ENCODE measurements at places on chromosomes 13 and 19.
A peak's percentile ranks its signal among the peaks of the same experiment; 100 is the strongest.

GRCh38 chr13:111415246-111415645 is 94.8 kb downstream of the TEX29 start:
- DNase-seq = no peak

GRCh38 chr13:91660076-91660415 is 261.6 kb downstream of the GPC5 start:
- no peak for DNase-seq

GRCh38 chr19:7292950-7293761 is 1.1 kb downstream of the INSR start:
- no peak for DNase-seq

- peak; percentile 74 for DNase-seq
These were observed 128.4 kb downstream of the DPF1 start for GRCh38 chr19:38095411-38096308.

- no peak for DNase-seq
These were observed 524.7 kb downstream of the GPC5 start for GRCh38 chr13:91922969-91923592.

GRCh38 chr13:31031482-31031881 is 99.0 kb downstream of the TEX26 start:
- no peak for DNase-seq

DNA sequence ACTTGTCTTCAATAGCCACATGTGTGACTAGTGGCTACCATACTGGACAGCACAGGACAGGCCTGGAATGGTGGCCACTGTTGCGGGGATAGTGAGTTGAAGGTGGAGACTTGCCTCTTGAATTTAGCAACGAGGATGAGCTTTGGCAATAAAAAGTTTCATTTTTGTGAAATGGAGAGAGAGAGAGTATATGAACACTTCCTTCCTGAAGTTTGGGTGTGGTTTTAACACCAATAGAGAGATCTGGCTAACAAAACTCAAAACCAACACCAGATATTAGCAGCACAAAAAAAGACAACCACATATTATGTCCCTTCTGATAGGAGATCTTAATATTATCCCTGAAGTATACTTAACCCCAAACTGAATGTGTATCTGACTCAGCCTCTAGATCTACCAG is 6.3 kb upstream of the LRFN3 start:
- DNase-seq = no peak

- no peak for DNase-seq
These were observed 1416.5 kb upstream of the SPRY2 start for GRCh38 chr13:81757348-81757970.

DNA sequence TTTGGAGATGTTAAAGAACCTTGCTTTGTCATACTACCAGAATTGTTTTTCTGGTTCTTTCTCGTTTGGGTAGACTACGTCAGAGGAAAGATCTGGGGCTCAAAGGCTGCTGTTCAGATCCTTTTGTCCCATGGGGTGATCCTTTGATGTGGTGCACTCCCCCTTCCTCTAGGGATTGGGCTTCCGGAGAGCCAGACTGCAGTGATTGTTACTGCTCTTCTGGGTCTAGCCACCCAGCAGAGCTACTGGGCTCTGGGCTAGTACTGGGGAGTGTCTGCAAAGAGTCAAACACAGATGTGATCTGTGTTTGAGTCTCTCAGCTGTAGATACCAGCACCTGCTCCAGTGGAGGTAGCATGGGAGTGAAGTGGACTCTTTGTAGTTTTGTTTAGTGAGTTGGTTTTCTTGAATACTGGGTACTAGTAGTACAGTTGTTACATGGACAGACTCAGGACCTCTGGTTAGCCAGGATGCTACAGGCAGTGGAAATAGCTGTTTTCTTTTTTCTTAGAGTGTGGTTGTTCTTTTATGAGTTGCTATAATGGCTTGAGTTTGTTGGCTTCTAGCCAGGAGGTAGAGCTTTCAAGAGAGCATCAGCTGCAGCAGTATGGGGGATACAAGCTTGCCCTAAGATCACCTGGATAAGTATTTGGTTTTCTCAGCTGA is 34.4 kb downstream of the DNAJC15 start:
- peak; percentile 58 for DNase-seq

- no peak for DNase-seq
These were observed 128.8 kb downstream of the SIPA1L3 start for GRCh38 chr19:38035515-38036495.

- no peak for DNase-seq
These were observed 5.7 kb upstream of the SIX5 start for GRCh38 chr19:45774765-45775164.

DNA sequence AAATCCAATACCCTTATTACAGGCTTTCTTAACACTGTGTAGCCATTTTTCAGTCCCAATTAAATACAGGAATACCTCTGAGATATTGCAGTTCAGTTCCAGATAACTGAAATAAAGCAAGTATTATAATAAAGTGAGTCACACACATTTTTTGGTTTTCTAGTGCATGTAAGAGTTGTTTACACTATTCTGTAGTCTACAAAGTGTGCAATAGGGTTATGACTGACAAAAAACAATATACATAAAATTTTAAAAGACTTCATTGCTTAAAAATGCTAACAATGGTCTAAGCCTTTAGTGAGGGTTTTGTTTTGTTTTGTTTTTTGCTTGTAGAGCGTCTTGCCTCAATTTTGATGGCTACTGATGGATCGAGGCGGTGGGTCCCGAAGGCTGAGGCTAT is 434.4 kb upstream of the NBEA start:
- no peak for DNase-seq

- DNase-seq = no peak
These were observed 95.0 kb downstream of the ZNF737 start for GRCh38 chr19:20470345-20471135.

GRCh38 chr19:29379257-29380021 is 146.4 kb upstream of the VSTM2B start:
- DNase-seq = no peak

DNA sequence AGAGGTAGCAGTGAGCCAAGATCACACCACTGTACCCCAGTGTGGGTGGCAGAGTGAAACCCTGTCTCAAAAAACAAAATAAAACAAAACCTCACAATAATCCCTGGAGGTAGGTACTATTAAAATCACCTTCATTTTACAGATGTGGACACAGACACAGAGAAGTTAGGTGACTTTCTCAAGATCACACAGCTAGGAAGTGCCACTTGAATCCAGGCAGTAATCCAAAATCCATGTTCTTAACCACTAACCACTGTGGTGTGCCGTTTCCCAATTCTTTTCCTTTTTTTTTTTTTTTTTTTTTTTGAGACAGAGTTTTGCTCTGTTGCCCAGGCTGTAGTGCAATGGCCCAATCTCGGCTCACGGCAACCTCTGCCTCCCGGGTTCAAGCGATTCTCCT is 9.0 kb downstream of the PPP1R14A start:
- DNase-seq = no peak

- DNase-seq = no peak
These were observed 177.0 kb downstream of the DCLK1 start for GRCh38 chr13:35954207-35954560.

DNA sequence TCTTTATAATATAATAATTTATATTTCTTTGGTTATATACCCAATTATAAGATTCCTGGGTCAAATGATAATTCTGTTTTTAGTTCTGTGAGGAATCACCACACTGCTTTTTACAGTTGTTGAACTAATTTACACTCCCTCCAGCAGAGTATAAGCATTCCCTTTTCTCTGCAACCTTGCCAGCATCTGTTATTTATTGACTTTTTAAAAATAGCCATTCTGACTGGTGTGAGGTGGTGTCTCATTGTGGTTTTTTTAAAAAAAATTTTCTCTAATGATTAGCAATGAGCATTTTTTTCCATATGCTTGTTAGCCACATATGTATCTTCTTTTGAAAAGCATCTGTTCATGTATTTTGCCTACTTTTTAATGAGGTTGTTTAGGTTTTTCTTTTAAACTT is 122.2 kb downstream of the ZNF486 start:
- no peak for DNase-seq

DNA sequence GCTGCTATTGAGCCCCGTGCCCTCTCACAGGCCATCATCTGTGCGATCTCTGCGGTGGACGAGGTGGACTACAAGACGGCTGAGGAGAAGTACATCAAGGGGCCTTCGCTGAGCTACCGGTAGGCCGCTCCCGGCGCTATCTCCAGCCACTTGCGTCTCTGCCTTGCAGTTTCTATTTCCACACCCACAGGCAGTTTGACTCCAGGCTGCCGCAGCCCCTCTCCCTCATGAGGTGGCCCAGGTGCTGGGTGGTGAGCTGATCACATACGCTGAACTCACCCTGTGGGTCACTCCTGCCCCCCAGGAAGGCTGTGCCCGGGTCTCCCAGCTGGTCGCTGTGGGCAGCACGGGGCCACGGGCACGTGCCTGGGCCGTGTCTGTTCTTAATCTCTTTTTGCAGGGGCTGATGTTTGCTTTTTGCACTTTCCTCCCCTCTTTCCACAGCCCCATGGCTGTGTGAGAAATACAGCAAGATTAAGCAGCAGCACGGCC is 10.6 kb upstream of the NDUFS7 start:
- no peak for DNase-seq

GRCh38 chr13:32225481-32225931 is 89.7 kb downstream of the ZAR1L start:
- DNase-seq = no peak

DNA sequence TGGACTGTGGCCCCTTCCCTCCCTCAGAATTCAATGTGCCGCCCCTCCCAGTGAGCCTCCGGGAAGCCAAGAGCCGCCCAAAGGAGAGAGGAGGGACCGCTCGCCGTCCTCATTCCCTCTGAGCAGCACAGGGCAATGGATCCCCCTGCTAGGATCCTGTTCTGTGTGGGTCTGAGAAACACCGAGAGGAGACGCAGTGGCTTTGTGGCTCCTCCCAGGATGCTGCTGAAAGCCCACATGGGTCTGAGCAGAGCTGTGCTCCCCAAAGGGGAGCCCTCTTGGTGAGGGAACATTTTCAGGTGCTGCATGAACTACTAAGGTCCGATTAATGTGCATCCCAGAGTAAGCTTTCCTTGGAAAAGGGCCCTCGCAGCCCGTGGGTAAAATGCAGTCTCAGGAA is 30.4 kb downstream of the DHRS12 start:
- DNase-seq = no peak

GRCh38 chr19:35120492-35120891 is 4.9 kb downstream of the FXYD3 start:
- no peak for DNase-seq

GRCh38 chr13:104805346-104805745 is 1730.1 kb downstream of the EFNB2 start:
- no peak for DNase-seq

GRCh38 chr19:55339889-55340783 is 460 bp downstream of the KMT5C start:
- no peak for DNase-seq

DNA sequence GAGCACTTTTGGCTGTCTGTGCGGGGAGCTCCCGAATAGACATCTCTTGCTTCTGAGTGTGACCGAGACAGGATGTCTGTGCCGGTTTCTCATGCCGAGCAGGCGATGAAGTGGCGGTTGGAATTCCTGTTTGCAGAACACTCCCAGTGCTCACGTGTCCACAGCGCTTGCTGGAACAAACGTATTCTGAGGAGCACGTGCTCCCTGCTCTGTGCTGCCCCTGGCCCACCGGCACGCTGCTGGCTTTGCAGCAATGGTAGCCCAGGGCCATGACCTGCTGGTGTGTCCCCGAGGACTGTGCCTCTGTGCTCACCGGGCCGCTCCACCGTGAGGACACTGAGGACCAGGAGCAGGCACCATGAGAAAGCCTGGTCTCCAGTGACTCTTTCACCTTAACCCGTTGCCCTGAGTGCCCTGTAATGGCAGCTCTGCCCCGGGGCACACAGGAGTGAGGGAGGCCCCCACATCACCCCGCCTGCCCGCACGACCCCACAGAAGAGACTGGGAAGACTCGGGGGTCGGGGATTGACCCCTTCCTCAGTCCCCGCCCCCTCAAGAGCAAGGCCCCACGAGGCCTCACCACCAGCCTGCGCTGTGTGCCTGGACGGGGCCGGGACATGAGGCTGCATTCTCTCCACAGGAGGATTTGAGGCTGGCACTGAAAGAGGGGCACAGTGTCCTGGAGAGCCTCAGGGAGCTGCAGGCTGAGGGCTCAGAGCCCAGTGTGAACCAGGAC is 40.0 kb upstream of the F7 start:
- DNase-seq = no peak

GRCh38 chr13:40170982-40171381 is 495.5 kb downstream of the FOXO1 start:
- peak; percentile 26 for DNase-seq

DNA sequence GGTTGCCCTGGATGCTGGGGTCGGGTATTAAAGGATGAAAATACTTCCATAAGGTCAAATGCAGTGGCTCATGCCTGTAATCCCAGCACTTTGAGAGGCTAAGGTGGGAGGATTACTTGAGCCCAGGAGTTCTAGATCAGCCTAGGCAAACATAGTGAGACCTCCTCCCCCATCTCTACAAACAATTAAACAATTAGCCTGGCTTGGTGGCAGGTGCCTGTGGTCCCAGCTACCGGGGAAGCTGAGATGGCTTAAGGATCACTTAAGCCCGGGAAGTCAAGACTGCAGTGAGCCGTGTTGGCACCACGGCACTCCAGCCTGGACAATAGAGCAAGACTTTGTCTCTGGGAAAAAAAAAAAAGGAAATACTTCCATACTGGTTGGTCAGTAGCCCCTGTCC is 1.5 kb downstream of the KLK11 start:
- no peak for DNase-seq

DNA sequence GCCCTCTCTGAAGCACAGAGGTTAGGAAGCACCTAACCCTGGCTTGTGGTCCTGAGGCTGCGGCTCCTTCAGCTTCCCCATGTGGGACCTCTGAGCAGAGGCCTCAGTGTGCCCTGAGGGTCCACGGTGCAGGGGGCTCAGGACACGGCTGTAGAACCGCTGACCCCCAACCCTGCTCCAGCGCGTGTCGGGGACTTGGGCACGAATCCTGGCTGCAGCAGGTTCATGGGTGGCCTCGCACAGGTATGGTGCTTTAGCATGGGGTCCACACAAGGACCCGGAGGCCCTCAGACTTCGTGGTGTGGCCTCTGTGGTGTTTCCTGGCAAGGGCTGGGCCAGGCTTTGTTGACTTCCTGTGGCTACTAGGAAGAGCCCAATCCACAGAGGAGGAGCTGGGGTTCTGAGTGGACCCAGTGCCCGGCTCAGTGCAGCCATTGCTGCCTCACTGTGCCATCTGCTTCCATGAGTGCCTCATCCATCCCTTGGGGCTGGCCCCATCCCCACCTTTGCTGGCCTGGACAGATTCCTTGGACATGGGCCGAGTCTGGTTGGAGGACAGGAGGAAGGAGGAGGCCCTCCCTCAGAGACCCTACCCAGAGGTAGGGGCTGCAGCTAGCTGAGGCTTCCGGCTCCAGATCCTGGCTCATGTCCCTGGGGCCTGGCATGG is 24.5 kb downstream of the ZBTB7A start:
- no peak for DNase-seq

GRCh38 chr13:48817166-48817802 is 158.4 kb upstream of the FNDC3A start:
- DNase-seq = peak; percentile 5
